Mucosa of gallbladder (tissue), 1 donor: ENCODE measurements at places on chromosomes 11 and 22. TPM values are rescaled to one million over a fixed set of nuclear protein-coding genes. Genes with fewer than 3 reads are reported as not detected.

The C11orf65 gene
- total RNA-seq, result 0.58 TPM

The FAT3 gene
- total RNA-seq, result 1.4 TPM

The SCN4B gene
- 3.5 TPM for total RNA-seq

The MOGAT2 gene
- total RNA-seq, result 1.4 TPM

The PRAME gene
- 1.5 TPM for total RNA-seq

The C11orf87 gene
- not detected for total RNA-seq

The UBTFL1 gene
- not detected for total RNA-seq

The LRRC10B gene
- total RNA-seq, result 0.46 TPM

The MAPK8IP1 gene
- total RNA-seq, result 16.3 TPM

The GRIK4 gene
- total RNA-seq, result 2.9 TPM

The OR52I1 gene
- not detected for total RNA-seq

The FANCF gene
- total RNA-seq, result 17.0 TPM

The MRE11 gene
- total RNA-seq, result 14.8 TPM

The RFPL3 gene
- not detected for total RNA-seq
